Hepatocyte (in vitro differentiated cells): ENCODE measurements at places on chromosomes 16 and 17. TPM values are rescaled to one million over a fixed set of nuclear protein-coding genes. Genes with fewer than 3 reads are reported as not detected.

DNA sequence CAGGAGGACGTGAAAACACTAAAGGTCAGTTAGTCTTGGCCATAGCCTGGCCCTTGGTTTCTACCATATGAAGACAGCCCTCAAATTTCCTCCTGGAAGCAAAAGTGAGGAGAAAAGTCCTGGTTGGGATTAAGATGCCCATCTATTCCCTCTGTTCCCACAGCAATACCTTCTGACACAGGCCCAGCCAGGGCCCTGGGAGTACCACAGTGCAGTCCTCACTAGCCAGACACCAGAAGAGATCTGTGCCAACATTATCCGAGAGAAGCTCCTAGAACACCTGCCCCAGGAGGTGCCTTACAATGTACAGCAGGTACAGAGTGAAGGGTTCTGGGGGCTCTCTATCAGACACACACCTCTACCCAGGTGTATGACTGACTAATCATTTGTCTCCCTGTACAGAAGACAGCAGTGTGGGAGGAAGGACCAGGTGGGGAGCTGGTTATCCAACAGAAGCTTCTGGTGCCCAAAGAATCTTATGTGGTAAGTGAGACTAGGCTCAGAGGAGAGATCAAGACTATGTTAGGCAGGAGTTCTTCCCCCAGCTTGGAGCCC, 4.1 kb downstream of the ERAL1 start:
- no peak for DNase-seq

DNA sequence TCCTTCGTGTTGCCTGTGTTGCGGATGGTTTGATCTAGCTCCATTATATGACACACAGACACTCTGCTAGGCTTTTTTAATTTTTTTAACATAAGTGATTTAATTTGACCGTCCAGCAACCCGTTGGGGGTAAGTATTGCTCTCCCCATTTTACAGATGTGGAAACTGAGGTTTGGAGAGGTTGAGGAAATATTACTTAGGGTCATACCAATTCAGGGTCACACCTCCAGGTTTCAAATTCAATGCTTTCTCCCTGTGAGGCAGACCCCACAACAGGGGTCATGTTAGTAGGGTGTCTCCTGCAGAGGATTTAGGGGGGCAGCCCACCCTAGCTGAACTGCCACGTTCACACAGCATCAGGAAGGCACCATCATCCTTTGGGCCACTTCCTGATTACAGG, 179.4 kb downstream of the COPRS start:
- no peak for DNase-seq

DNA sequence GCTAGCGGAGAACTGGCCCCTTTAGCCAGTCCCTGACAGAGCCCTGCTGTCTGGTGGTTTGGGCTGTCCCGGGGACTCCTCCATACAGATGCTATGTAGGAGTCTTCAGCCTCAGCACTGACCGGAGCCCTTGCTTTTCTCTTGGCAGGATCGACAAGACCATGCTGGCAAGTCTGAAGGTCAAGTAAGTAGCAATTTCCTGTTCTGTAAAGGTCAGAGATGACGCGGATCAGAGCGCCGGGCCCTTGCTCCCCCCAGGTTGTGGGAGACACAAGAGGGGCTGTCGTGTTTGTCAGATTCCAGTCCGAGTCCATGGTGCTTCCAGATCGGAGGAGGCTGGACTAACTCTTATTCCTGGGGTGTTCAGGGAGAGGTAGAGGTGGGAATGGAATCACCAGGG, 4.1 kb downstream of the RAP1GAP2 start:
- DNase-seq, result no peak

DNA sequence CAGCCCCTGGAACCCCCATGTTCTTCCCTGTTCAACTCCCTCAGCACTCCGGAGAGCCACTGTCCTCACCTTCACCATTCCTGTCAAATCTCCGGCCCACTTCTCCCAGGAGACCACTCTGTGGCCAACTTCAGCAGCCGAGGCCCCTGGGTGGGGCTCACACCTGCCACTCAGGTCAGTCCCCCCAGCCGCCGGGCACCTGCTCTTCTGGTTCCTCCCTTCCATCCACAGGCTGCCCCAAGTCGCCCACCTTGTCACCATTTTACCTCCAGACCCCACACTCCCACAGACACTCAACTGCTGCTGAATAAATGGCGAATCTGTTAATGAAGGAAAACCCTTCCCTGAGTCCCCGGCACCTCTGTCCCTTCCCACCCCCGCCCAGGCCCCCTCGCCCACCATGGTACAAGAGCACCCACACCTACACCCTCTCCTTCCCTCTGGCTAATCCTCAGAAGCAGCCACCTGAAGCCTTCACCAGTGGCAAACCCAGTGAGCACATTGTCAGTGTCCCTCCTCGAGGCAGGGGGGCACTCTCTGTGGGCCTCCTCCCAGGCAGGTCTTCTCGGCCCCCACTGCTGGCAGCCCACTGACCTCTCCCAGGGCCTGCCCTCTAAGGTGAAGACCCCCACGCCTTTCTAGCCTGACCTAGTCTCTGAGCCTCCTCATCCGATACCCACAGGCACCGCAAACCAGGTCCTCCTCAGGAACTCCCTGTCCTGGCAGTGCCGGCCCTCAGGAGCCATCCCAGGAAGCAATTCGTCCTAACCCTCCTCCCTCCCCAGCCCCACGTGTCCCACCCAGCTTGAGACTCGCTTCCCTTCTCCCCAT, 8.2 kb downstream of the CANT1 start:
- no peak for DNase-seq

The POLR3K gene
- 2.7 and 2.8 TPM in 2 replicates for total RNA-seq

The SYT17 gene
- 4.3 and 6.7 TPM in 2 replicates for total RNA-seq

DNA sequence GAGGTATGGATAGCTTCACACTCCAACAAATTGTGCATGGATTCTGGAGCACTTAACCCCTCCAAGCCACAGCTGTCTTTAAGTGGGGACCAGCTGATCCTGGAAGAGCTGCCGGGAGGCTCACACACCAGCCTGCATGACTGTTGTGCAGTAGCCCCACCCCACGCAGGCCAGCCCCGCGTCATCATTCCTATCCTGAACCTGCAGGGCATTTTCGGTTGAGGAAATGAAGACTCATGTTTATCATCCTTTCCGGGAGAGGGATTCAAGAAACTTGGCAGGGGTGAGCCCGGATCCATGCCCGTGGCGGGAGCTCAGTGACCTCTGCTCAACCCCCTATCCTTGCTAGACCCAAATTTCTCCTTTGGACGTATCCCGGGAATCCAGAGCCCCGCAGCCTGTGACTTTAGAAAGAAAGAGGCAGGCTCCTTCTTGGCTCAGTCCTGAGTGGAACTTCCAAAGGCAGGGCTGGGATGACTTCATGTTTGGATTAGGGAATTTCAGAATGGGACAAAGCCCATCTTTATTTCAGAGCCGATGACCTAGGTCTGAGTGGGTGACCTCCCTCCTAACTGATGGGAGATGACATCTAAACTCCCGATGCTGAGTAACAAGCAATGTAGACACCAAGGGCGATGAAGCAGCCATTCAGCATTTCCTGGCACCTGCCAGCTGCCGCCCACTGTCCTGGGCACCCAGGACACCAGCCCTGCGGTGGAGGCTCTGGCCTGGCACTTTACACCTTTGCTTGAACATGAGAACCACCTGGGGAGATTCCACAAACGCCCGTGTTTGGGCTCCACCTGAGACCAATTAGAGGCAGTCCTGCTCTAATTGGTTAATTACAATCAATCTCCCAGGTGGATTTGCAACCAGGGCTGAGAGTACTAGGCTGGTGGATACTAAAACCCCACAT, 43.3 kb upstream of the CMIP start:
- no peak for DNase-seq

DNA sequence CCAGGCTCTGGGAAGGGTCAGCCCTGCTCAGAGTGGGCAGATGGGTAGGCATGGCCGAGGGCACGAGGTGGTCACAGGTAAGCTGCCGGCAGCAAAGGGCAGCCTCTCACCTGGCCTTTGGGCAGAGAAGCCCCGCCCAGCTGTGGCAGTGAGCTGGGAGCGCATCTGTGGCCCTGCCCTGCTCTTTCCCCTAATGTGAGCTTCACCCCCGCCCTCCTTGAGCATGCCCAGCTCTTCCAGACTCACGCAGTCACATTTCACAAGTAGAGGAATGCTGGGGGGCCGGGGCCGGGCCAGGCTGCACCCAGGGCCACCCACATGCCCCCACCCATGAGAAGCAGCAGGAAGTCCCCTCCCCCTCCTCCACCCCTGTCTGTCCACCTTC, 40.7 kb upstream of the SLC38A10 start:
- no peak for DNase-seq

GRCh38 chr17:61368832-61369450, 30.7 kb upstream of the TBX2 start:
- DNase-seq, result no peak

- peak; percentile 82 for DNase-seq
Measured at GRCh38 chr17:50949989-50950877, 84.1 kb upstream of the TOB1 start.

The ANKRD13B gene
- total RNA-seq, result 3.5 and 5.1 TPM in 2 replicates

DNA sequence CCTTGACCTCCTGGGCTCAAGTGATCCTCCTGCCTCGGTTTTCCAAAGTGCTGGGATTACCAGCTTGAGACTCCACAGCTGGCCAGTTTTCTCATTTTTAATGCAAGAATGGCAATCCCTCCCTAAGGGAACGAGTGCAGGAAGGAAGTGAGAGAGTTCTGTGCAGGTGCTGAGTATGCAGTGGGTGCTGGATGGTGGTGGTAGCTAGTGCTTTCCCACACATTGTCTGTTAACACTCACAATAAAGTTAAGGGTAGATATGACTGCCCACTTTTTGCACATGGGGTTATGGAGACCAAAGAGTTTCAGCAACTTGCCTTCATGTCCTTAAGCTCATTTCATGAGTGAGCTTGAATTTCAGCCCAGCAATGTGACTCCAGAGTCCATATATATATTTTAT, 18.5 kb downstream of the RGS9 start:
- DNase-seq, result no peak

The DHRS7C gene
- total RNA-seq, result 1.2 TPM in 1 of 2 replicates, not detected in the other

- DNase-seq, result no peak
Measured at GRCh38 chr16:2609827-2610470, 72.1 kb downstream of the PDPK1 start.

The DPEP1 gene
- total RNA-seq, result 48.3 and 52.9 TPM in 2 replicates

- no peak for DNase-seq
Measured at GRCh38 chr16:1749152-1750117, 21.9 kb downstream of the NME3 start.
